Stimulated activated CD8-positive, alpha-beta memory T cell treated with anti-CD3 and anti-CD28 coated beads, Interleukin-4, amount 100 ng/mL, for 4 hours (primary cell): ENCODE measurements at places on chromosomes 12 and 14.

DNA sequence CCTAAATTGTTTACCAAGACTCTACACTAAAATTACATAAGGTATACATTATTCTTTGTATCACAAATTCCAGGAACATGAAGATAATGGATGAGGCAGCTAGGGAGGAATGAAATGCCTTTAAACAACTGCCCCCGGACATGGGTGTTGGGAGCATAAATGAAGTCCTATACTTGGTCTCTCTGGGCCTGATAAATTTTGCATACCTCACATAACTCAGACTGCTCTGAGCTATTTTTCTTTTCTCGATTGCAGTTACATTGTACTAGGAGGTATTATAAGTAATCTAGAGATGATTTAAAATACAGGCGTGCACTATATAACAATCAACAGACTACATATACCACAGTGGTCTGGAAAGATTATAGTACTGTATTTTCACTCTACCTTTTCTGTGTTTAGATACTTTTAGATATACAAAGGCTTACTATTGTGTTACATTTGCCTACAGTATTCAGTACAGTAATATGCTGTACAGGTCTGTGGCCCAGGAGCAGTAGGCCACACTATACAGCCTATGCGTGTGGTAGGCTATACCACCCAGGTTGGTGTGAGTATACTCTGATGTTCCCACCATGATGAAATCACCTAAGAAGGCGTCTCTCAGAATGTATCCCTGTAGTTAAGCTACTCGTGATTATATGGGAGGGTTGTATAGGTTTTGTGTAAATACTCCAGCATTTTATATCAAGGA lies 14.3 kb downstream of the FNTB start:
- DNase-seq: no peak

DNA sequence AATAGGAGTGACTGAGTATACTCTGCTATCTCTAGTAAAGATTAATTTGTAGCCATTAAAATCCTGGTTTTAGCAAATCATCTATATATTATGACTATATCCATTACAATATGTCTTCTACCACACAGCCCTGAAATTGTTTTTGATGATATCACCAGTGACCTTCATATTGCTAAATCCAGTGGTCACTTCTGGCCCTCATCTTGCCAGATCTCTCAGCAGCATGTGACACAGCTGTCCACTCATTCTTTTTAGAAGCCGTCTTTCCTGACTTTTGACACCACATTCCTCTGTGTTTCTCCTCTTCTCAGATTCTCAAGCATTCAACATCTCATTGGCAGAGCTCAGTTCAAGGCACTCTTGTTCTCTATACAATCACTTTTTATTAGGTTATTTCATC lies 54.9 kb downstream of the CPNE8 start:
- DNase-seq: no peak

DNA sequence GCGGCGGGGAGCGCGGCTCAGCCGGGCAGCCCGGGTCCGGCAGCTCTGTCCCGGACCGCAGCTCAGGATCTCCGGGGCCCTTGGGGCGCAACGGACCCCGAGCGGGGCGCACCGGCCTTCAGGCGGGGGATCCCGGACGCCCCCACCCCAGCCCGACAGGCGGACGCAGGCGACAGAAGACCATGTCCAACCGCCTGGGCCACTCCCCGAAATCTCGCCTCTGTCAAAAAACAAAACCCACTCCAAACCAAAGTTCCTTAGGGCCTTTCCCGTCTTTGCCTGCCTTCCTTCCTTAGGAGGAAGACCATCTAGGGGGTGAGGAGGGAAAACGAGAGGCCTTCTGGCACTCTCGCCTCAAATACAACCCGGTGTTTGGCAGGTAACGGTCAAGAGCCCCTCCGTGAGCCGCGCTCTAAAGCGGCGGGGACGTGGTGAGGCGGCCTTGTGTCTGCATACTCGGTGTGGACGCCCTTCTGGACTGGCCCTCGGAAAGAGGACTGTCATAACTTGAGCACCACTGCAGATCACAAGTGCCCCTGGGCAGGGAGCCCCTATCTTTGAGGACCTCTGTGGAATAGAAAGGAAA lies 604 bp downstream of the HCFC2 start:
- DNase-seq: no peak

DNA sequence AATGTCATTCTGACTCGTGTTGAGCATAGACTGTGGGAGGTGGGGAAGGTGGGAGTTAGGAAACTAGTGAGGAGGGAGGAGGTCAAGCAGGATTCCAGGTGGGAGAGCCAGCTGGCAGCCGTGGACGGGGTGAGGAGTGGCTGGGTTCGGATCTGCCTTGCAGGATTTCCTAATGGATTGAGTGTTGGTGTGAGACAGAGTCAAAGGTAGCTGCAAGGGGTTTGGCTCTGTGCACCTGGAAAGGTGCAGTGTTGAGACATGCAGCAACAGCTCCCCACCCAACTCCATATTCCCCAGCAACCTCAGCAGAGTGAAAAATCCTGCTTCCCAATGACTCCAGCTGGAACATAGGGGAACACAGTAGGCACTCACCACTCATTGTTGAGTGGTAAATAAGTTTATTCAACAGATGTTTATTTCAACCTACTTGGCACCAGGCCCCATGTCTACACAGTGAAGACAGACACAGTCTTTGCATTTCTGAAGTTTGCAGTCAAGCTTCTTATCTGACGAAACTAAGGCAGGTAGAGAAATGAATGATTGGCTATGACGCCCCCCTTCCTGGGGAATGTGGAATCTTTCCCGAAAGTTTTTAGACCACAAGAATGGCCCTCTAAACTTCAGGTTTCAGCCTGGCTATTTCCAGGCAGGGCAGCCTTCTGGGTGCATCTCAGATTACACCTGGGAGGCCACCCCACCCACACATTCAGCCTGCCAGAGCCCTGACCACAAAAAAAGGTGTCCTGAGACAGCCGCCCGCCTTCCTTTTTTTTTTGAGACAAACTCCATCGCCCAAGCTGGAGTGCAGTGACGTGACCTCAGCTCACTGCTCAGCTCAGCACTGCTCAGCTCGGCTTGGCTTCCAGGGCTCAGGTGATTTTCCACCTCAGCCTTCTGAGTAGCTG lies 37.9 kb upstream of the PLEKHG6 start:
- no peak for DNase-seq

GRCh38 chr14:77133720-77134338 lies 7.8 kb downstream of the ZDHHC22 start:
- no peak for DNase-seq

DNA sequence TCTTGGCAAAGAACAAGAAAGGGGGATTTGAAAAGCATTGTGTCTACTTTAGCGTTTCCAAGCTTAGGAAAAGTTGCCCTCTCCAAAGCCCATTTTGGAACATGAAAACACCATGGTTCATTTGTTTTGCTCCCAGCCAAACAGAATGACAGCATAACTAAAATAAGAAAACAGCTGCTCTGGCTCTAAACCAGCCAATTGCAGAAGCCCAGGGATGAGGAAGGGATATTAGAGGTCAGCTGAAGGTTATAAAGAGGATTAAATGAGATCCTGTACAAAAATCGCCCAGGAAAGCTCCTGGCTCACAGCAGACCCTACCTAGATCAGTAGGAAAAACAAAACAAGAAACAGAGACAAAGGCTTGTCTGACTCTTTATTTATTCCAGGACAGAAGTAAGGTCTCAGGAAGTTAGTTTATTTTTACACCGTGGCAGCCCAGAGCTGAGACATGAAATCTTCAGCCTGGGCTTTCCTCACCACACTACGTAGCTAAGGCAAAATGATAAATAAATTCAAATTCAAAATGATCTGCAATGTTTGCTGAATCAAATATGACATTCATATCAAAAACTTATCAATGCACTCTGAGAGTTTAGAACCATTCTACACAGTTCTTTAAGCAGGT lies 25.9 kb downstream of the SPX start:
- DNase-seq: no peak

DNA sequence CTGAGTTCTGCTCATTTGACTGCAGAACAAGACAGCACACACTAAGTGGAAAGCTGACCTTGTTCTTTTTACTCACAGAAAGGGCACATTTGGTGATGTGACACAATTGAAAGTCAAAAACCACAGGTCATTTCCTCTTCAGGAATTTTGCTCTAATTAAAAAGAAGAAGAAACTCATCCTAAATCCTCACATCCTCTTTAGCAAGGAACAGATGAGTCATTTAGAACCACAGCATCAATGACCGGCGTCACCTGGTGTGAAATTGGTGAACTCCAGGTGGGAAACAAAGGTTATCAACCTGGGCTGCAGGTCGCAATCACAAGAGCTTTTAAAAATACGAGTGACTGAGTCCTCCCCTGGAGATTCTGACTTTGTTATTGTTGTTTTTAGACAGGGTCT lies 2.9 kb upstream of the RNU6-8 start:
- DNase-seq: no peak

DNA sequence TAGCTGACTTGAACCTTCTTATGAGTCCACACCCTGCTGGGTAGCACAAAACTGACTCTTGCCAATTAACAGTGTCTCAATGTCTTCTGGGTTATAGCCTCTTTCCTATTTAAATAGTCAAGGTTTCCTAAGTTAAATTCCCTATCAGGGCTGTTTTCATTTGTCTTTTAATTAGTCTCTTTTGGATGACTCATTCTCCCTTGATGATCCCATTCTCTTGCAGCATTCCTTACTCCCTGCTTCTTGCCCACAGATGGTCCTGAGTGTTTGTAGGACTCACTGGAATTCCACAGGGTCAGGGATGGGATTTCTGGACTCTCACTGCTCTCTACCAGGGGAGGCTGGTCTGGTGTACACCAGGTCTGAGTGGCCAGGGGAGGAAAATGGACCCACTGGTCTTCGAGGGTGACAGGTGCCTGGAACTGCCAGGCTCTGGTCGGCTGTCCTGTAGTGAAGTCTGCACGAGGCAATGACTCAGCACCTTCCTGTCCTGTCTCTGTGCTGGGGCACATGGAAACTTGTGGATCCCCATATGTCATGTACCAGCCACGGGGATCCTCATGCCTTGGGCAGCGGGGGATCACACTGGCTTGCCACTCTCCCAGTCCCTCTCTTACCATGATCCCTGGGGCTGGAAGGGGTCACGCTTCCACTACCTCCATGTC lies 236.5 kb upstream of the PELI2 start:
- DNase-seq: no peak

GRCh38 chr14:22537436-22538310 lies 51.4 kb downstream of the DAD1 start:
- DNase-seq: no peak

GRCh38 chr14:59333235-59333634 lies 131.9 kb downstream of the GPR135 start:
- DNase-seq: no peak

DNA sequence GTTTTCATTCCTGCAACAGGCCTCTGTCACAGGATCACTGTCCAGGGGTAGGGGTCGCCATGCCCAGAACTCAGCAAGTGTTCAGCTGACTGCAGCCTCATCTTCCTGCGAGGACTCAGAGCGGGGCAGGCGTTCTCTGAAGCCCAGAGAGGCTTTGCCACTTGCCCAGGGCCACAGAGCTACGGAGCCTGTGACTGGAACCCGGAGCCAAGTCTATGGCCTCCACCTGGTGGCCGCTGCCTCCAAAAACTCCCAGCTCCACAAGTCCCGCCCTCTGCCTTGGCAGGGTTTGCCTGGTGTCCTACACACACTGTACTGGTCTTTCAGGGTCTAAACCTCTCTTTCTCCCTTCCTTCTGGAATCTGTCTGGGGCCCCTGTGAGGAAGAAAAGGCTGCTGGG lies 8.7 kb upstream of the PPP1R13B start:
- no peak for DNase-seq

DNA sequence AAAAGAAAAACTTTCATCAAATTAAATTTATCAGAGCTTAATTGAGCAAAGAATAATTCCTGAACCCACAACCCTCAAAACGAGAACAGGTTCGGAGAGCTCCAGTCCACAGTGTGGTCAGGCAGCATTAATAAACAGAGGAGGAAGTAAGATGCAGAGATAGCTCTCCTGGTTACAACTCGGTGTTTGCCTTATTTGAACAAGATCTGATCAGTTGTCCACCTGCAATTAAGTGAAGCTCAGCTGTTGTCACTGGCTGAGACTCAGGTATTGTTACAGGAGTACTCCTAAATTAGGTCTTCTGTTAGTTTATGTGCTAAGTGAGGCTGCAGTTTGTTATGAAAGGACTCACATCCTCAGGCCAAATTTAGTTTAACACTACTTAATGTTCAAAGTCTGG lies 451.4 kb upstream of the PDE3A start:
- no peak for DNase-seq

GRCh38 chr14:65251213-65251612 lies 148.9 kb upstream of the MAX start:
- no peak for DNase-seq

DNA sequence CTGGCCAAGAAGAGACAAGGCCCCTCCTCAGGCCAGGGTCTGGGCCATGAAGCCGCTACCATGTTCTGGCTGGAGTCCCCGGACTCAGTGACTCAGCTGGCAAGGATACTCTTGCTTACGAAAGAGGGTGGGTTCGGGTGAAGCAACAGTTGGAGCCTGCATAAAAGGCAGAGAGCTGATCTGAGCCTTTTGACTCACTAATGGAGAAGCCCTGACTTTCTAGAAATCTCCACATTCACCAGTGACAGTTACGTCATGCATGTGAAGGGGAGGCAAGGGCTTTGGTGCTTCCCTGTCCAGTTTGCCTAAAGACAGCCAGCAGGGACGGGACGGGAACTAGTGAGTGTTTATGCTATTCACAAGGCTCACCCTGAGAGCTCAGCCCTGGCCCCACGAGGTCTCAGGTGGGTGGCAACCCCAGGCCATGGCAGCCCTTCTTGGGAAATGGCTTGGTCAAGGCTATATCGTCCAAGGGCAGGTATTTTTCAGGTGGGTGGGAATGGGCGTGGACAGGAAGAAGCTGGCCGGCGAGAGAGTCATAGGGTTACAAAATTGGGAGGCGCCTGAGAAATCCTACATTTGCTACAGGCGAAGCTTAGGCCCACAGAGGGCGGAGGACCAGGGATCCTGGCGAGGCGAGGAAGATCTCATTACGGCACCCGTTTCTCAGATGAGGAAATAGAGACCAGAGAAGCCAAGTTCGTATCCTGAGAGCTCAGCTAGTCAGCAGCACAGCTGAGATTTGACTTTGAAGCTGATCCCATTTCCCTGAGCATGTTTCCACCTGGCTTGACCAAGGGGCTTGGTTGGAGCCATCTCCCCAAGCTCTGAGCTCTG lies 314.6 kb downstream of the BCL11B start:
- DNase-seq: no peak
